ENCODE measurements at places on chromosomes 16 and 17. TPM values are rescaled to one million over a fixed set of nuclear protein-coding genes. Genes with fewer than 3 reads are reported as not detected.

The RARA gene
- polyA plus RNA-seq, result 7.3 TPM

The SPAG9 gene
- polyA plus RNA-seq, result 6.0 TPM

GRCh38 chr17:4908711-4909496 is 6.0 kb upstream of the CHRNE start:
- peak; percentile 55 for DNase-seq

GRCh38 chr17:59751955-59752413 is 44.5 kb downstream of the VMP1 start:
- peak; percentile 15 for DNase-seq

Data from CD4-positive, CD25-positive, alpha-beta regulatory T cell (primary cell).